ENCODE measurements at places on chromosomes 11 and 22.

- no peak for DNase-seq
Measured at GRCh38 chr22:30822216-30823014, 127.7 kb downstream of the OSBP2 start.

DNA sequence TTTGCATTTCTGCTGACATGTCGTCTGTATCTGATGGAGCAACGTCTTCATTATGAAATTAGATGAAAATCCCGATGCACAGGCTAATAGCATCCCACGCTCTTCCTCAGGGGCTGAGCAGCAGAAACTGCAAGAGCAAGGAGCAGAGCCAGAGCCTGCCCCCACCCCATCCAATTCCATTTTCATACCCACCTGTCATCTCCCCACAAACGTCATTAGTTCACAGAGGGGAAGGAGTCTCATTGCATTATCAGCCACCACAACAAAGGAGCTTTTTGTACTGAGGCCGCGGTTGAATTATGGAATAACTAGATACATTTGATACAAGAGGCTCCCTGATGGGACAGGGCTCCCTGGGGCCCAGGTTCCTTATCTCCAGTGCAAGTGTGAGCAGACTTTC lies 515.0 kb downstream of the NTM start:
- DNase-seq, result no peak

- DNase-seq, result no peak
Measured at GRCh38 chr11:105548359-105548758, 61.5 kb upstream of the GRIA4 start.

- DNase-seq, result no peak
Measured at GRCh38 chr11:64720167-64720566, 2.8 kb downstream of the NRXN2 start.

GRCh38 chr11:94673951-94674491 lies 94.1 kb upstream of the AMOTL1 start:
- DNase-seq, result no peak

GRCh38 chr11:103998826-103999508 lies 37.5 kb upstream of the DDI1 start:
- no peak for DNase-seq

GRCh38 chr11:74255741-74256375 lies 55.6 kb downstream of the P4HA3 start:
- DNase-seq, result no peak

GRCh38 chr11:130157101-130157500 lies 2.5 kb upstream of the ST14 start:
- no peak for DNase-seq

GRCh38 chr11:129855086-129855485 lies 39.4 kb downstream of the TMEM45B start:
- DNase-seq, result no peak

- no peak for DNase-seq
Measured at GRCh38 chr11:86459682-86460460, 85.2 kb downstream of the CCDC81 start.

DNA sequence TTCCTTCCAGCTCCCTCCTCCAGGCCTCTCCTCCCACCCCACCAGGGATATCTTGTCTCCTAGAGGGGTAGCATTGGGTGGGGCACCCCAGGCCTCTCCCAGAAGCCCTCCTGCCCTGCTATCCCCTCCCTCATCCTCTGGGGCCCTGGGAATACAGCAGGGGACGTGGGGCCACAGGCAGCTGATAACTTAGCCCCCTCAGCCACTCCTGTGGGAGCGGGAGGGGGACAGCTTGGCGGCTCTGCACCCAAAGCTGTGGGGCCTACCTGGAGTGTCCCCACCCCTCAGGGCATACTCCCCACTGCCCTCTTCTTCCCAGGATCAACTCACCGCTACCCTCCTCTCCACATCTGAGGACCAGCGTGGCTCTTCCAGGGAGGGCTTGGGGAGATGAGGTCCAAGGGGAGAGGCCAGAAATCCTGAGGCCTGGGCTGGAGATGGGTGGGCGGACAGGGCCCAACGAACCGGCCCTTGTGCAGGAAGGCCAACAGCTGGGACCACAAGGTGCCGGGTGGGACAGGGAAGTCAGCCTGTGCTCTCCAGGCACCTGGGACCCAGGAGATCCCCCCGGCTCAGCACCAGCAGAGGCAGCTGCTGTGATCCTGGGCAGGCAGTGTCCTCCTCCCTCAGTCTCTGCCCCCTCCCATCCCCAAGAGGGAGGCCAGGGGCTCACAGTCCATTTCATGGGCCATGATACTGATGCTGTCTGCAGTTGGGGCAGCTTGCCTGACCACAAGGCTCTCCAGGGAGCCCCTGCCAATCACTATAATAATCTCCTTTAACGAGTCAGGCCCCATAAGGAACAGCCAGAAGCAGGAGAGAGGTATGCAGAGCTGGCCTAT lies 23.2 kb downstream of the NEAT1 start:
- no peak for DNase-seq

- DNase-seq, result no peak
Measured at GRCh38 chr22:27844656-27845591, 43.4 kb upstream of the MN1 start.

GRCh38 chr22:33034753-33035152 lies 23.4 kb downstream of the SYN3 start:
- no peak for DNase-seq

GRCh38 chr11:19419808-19420207 lies 179.1 kb upstream of the E2F8 start:
- DNase-seq, result no peak

DNA sequence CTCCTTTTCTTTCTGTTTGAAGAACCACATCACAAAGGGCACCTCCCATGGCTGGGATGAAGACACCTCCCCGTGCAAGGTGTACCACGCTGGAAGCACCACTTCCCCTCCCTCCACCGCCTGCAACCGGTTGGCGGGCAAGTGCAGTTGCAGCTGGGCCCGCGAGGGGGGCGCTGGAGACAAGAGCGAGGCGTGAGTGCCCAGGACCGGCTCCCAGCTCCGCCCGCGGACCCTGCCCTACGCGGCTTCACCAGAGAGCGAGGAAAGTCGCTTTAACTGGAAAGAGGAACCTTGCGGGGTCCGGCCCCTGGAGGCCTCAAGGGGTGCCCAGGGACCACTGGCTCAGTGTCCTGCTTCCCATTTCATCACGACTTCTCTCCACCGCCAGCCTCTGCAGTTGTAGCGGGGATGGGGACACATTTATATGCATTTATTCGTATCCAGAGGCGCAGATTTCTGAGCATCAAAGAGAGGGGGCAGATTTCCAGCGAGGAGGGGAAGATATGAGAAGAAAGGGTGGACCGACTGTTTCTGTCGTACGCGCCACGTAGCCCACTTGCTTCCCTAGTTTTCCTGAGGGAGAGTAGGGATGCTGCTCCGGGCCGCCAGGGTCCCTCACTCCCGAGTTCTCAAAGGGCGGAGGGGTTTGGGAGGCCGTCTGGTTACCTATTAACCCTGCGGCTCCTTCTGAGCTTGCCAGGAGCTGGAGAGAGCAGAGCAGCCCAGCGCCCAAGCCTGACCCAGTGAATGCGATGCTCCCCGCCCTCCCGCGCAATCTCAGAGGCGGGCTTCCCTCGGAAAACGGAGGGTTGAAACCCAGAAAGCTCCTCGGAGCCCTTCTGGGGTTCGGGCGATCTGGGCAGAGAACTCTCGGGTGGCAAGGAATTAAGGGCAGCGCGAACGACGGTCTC lies 3.5 kb downstream of the ESAM start:
- DNase-seq, result no peak

GRCh38 chr11:45411228-45411946 lies 125.2 kb upstream of the SYT13 start:
- DNase-seq, result no peak

- DNase-seq, result no peak
Measured at GRCh38 chr11:22730319-22730718, 63.9 kb downstream of the GAS2 start.

Measured in stimulated activated CD8-positive, alpha-beta memory T cell treated with anti-CD3 and anti-CD28 coated beads, Interleukin-4, amount 100 ng/mL, for 4 hours (primary cell).